Tibial nerve (tissue), 4 donors: ENCODE measurements at places on chromosomes 12 and 14.

DNA sequence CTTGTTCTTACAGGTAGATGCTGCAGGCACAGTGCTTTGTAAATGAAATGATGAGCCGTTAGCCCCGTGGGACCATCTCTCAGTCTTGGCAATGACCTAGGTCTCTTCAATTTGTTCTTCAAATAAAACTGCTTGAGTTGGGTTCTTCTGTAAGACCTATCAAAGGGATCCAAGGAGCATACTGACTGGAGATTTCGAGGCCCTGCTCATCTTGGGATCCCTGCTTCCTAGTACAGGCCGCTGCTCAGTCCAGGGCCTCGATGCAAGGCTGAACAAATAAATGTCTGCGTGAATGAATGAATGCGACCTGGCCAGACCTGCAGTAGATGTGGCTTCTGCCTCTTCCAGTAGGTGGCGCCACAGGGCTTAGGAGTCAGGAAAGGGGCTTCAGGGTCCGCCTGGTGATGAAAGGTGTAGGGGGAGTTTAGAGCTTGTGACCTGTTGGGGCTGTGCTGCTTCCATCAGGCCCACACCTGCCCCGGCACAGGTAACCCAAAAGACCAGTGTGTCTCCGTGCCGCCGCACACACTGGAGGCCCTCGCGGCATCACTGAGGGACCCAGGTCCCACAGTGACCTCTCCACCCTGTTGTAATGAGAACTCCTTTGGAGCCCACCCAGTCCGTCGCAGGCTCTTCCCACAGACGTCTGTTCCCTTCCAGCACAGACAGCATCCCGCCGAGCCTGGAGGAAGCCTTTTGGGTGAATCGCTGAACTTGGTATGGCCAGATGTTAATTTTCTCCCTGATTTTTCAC, 4.4 kb downstream of the CACNA1C start:
- DNase-seq: peak; percentile 33

DNA sequence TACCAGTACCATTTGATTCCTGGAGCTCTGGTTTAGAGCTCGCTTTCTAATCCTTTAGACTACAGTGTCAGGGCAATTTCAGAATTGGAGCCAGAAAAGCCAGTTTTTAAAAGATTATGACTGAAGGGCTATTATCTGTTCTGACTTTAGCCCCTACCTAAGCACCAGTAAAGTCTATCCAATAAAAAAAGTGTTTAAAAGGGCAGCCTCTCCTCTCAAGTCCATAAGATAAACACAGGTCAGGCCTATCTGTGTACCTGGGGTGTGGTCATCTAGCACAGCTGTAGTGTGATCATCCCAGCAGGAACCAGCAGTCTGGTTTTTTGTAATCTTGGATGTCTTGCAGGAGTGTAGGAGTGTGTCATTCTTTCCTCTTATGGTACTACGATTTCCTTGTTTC, 6.6 kb downstream of the APPL2 start:
- no peak for DNase-seq

DNA sequence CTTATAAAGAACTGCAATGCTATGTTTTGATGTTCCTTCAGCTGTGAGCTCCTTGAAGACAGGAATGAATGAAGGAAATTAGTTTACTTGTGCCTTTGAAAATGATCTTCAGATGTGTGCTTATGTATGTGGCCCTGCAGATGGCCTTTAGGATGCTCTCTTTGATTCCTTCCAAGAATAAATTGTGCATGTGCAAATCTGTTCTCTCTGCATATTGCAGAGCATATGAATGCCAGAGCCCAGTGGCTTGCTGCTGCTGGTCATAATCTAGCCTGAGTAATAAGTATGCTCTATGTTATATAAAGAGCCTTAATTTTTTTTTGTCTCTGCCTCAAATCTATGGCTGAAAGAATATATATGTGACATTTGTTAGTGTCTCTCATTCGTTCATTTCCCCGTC, 341.9 kb upstream of the NOVA1 start:
- DNase-seq: no peak

- no peak for DNase-seq
These were observed 38.2 kb upstream of the TMX1 start for GRCh38 chr14:51201890-51202289.

GRCh38 chr14:75715926-75716780, 55.1 kb downstream of the TTLL5 start:
- no peak for DNase-seq

DNA sequence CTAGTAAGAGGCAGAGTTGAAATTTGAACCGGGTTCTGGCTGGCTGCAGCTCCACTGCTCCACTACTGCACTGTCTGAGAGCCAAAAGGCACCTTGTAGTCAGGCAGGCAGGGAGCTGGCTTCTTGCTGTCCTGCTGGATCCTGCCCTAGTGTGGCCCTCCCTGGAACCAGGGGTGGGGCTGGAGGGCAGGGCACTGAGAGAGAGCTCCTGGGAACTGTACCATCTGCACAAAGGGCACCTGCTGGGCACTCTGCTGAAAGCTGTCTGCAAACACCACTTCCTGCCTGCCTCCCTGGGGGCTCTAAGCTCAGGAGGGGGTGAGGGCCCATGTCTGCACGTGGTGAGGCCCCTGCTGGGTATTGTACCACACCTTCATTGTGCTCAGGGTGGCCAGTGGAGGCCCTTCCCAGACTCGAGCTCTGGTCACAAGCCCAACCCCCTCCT, 19.0 kb upstream of the TCL1B start:
- DNase-seq: no peak

DNA sequence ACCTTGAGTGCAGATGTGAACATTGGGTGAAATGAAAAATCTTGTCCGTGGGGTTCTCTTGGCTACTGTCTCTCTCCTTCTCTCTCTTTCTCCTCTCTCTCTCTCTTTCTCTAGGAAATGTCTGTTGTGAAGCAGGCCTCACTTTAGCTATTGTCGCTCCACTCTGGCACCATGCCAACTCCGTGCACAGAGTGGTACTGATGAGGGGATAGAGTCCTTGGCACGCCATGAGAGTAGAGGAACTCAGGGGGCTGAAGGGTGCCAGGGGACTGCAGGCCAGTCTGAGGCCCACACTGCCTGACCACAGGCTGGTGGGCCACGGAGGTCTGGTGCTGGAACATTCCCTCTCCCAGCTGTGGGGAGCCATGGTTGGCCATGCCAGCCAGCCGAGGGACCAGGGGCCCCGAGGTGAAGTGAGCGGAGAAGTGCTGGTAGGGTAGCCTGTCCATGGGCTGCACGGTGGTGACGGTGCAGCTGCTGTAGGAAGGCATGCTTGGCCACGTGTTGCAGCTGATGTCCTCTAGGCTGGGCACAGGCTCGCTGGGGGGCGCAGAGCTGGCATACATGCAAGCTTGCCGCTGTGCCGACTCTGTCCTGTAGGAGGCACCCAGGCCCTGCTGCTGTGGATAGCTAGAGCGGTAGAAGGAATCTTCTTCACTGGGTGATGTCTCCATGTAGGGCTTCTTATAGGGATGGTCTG, 50.4 kb downstream of the TBX5 start:
- DNase-seq: no peak

GRCh38 chr12:106284358-106285105, 18.0 kb upstream of the TCP11L2 start:
- DNase-seq: no peak

- DNase-seq: peak; percentile 34
These were observed 400.3 kb downstream of the ZFP36L1 start for GRCh38 chr14:68392393-68393141.

- no peak for DNase-seq
These were observed 26.2 kb downstream of the ZCRB1 start for GRCh38 chr12:42299392-42300308.

- no peak for DNase-seq
These were observed 63.5 kb downstream of the MED13L start for GRCh38 chr12:116213885-116214527.

- no peak for DNase-seq
These were observed 774 bp upstream of the TMEM30B start for GRCh38 chr14:61281948-61282275.

- DNase-seq: no peak
These were observed 6.0 kb upstream of the CHST11 start for GRCh38 chr12:104450700-104451099.

GRCh38 chr12:79939728-79940310, 4.9 kb upstream of the PPP1R12A start:
- no peak for DNase-seq

- DNase-seq: no peak
These were observed 4.3 kb downstream of the BICD1 start for GRCh38 chr12:32110942-32111341.

- DNase-seq: no peak
These were observed 58.6 kb downstream of the KCNA5 start for GRCh38 chr12:5102261-5102789.

GRCh38 chr14:39212034-39212433, 21.7 kb upstream of the MIA2 start:
- DNase-seq: no peak

DNA sequence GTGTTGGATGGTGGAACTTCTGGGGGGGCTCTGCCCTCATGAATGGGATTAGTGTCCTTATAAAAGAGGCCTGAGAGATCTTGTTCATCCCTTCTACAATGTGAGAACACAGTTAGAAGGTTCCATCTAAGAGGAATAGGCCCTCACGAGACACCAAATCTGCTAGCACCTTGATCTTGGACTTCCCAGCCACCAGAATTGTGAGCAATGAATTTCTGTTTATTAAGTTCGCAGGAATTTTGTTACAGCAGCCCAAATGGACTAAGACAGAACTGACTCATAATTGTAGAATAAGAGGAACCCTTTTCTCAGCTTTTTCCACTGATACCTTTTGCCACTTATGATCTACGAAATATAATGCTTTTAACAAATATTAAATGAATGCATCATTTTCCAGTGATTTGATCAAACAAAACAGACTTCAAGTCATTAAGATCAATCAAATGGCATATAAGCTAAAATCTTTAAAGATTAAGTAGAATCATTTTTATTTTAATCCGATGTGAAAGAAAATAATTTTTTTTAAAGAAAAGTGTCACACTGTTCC, 68.2 kb downstream of the HECTD1 start:
- DNase-seq: no peak

GRCh38 chr14:23640524-23641141, 4.5 kb downstream of the DHRS2 start:
- peak; percentile 70 for DNase-seq

- DNase-seq: no peak
These were observed 2.7 kb upstream of the BCL7A start for GRCh38 chr12:122018937-122019336.

GRCh38 chr14:102544747-102545460, 35.3 kb upstream of the ANKRD9 start:
- DNase-seq: no peak

GRCh38 chr12:58914457-58914856, 5.8 kb downstream of the LRIG3 start:
- no peak for DNase-seq

GRCh38 chr12:47967461-47968321, 4.3 kb downstream of the TMEM106C start:
- no peak for DNase-seq

DNA sequence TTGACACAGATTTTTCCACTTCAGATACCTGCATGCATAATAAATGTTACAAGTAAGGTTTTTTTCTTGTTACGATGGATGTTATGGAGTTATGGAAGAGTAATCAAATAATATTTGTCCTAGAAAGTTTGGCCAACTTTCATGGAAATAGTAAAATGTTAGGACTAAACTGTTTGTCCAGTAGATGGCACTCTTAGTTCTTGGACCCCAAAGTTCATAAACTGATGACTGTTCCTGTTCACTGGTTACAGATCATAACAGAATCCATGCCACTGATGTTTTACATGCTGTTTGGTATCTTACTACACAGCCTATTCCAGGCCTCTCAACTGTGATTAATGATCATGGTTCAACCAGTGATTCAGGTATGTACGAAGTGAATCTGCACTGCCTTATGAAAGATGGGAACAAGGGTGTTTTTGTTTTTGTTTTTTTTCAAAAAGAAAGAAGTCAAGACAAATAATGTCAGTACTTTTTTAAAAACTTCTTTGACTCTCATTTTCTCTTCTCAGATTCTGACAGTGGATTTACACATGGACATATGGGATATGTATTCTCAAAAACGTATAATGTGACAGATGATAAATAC, 48.8 kb upstream of the SLCO1C1 start:
- DNase-seq: no peak

- DNase-seq: no peak
These were observed 7.1 kb downstream of the RHOF start for GRCh38 chr12:121786440-121786825.

DNA sequence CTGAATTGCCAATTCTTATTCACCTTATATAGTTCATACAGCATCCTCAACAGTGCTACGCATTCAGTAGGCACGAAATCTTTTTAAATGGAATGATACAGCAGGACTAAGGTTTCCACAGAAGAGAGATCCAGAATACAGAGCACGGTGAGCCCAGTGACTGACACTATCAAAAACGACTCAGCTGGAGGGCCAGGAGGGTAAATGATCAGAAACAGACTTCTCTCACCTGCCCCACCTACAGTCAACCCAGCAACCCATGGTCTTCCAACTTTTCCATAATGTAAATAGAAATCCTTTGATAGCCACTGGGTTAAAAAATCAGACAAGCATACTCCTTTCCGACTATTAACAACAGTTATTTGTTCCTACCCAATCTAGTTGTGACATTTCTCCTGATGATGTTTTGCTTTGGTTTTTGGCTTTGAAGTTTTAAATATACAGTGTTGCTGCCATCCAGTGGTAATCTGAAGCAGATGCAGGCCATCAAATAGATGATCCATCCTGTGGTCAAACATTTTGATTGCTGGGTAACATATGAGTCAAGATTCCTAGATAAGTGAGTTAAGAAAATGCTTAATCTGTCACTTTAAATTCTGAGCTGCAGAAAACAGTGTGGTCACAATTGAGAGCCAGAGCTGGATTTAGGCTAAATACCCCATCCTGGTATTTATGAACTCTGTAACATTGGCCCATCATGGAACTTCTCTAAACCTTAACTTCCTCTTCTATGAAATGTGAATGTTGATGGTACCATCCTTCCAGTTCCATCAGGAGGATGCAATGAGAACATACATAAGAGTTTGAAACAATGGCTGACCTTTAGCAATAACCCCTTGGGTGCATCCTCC, 42.0 kb downstream of the GPHB5 start:
- DNase-seq: no peak

DNA sequence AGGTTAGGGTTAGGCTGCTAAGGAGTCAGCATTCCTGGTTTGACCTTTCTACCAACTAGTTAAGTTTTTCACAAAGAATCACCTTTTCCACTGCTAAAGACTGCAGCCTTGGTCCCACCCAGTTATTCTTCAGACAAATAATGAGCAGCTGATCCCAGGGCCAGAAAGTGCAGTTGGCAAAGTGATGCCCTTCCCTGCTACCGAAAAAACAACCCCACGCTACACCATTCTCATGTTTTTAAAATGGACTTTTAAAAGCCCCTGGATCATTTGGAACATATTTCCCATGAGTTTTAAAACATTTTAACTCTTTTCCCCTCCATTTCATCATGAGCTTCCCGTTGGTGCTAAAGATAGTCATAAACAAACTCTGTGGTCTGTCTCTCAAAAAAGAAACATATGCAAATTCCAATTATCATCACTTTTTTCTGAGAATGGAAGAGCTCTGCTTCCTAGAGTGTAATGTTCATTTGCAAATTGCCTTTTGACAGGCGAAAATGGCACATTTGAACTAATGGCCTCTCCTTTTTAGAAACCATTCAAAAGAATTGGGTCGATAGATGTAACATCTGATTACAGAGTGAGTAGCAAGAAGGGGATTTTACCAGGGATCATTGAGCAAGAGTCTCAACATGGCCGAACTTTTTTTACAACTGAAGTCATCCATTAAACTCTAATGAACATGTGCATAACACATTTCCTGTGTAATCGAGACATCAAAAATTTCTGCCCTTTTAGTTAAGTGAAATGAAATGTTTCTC, 129.3 kb upstream of the RAP1B start:
- no peak for DNase-seq
